ENCODE measurements at places on chromosomes 3 and 15. TPM values are rescaled to one million over a fixed set of nuclear protein-coding genes. Genes with fewer than 3 reads are reported as not detected.

DNA sequence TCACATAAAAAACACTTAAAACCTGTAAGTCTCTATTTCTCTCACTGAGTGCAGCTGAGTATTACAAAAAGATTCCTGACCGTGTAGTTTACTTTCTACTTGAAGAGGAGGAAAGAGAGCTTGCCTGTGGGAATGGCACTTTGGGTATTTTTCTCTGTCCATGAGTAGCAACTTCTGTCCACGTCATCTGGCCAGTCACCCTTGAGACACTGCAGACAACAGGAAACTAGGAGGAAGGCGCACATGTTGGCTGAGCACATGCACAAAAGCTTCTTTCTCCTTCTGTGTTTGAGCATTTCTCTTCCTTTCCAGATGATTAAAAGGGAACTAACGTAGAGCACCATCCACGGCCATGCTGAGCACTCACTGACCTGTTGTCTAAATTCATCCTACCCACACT, 19.7 kb downstream of the STARD5 start:
- H3K27me3 ChIP-seq: no peaks in the 10 kb centered on the region
- H3K36me3 ChIP-seq: peaks cover 19% of the 10 kb centered on the region
- DNase-seq: no peak
- H3K27ac ChIP-seq: peak overlapping the region; percentile 83
- H3K4me3 ChIP-seq: peak overlapping the region; percentile 100

- no peak overlapping the region for H3K27ac ChIP-seq
- no peaks in the 10 kb centered on the region for H3K4me1 ChIP-seq
- DNase-seq: no peak
- H3K27me3 ChIP-seq: no peaks in the 10 kb centered on the region
- H3K4me3 ChIP-seq: no peak overlapping the region
Observed at GRCh38 chr3:188881954-188882641, 289.7 kb upstream of the TPRG1 start.

DNA sequence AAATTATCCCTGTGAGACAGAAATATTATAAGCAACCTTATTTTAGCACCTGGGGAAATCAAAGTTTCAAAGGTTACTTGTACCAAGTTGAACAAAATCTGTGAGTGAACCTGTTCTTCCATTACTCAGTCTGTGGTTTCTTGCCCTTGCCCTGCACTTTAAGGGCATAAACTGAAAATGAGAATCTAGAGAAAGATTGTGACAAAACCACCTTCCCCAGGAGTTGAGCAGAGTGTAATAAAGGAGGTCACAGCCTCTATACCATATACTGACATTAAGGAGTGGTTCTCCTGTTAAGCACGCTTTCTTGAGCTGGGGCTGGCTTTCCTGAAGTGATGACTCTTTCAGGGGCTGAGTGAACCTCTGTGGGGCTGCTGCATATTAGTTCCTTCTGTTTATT, 143.4 kb downstream of the PDCD6IP start:
- peaks cover 26% of the 10 kb centered on the region for H3K27me3 ChIP-seq
- no peak overlapping the region for H3K4me3 ChIP-seq
- no peak for DNase-seq
- H3K36me3 ChIP-seq: no peaks in the 10 kb centered on the region
- H3K27ac ChIP-seq: no peak overlapping the region

ACTC1 gene
- total RNA-seq: not detected

ZBED2 gene
- 0.12 TPM for total RNA-seq

TUSC7 gene
- total RNA-seq: not detected

Measured in T-helper 17 cell (primary cell).